ENCODE measurements at places on chromosomes 5 and 9.

GRCh38 chr9:124124729-124125650 lies 113.4 kb downstream of the LHX2 start:
- DNase-seq: no peak

- DNase-seq: no peak
Observed at GRCh38 chr5:129358069-129358468, 102.0 kb upstream of the ADAMTS19 start.

DNA sequence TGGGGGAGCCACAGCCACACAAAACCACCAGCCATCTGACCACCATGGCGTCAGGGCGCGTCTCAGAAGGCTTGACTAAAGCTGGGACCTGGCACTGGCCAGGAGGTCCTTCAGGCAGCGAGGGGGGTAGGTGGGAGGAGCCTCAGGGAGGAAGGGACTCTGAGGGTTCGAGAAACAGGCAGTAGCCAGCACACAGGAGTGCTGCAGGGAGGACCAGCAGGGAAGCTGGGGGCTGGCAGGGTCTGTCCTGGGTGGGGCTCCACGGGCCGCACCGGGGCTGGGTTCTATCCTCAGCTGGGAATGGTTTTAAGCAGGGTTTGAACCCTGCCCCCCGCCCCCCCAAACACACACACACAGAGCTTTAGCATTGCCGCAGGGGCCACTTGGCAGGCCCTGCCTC lies 7.4 kb downstream of the FAM163B start:
- DNase-seq: no peak

DNA sequence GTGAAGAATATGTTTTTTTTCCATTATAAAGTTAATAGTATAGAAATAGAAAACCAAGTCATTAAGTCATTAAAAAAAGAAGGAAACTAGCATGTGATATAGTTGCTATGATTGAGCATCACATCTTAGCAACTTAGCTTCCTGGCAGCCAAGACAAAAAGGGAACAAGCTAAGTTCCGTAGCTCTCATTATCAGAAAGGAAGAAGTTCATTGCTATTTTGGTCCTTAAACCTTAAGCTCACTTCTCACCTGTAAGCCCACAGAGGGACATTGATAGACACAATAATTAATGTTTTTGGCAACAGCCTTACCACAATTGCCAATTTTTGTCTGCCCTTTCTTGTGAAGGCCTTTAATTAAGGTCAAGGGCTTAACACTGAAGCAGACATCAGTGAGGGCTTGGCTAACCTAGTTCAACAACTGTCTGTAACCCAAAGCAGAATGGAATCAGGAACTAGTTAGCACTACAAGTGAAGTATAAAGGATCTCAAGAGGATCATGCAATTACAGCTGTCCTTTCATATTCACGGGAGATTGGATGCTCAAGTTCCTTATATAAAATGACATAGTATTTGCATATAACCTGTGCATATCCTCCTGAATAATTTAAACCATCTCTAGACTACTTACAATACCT lies 24.0 kb upstream of the KLF4 start:
- no peak for DNase-seq

GRCh38 chr5:81830596-81830995 lies 79.7 kb upstream of the SSBP2 start:
- DNase-seq: no peak

DNA sequence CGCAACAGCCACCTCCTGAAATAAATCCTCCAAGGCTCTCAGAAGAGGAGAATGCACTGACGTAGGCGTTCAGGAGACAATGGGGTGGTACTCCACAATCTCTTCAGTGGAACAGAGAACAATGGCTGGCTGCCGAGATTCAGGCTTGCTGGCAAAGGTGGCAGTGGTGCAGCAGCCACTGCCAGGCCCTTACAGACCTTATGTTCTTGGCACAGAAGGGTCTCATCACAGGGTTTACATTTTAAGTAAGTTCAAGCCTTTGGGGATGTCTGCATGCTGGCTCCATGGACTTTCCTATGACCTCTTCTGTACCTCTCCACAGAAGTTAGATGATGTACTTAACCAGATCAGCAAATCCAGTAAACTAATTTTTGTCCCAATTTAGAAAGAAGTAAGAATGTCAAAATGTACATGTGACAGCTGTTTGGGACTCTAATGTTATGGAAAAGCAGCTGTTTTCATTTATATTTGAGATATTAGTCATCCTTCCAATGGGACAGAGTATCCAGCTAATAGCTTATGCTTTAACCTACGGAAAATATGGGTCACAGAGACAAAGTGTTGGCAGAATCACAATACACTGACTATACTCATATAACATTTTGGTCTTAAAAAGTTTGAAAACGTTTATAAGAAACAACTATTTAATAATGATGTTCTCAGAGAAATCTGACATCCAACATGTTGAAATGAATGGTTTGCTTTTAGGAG lies 180.9 kb downstream of the MAPKAP1 start:
- DNase-seq: no peak

- no peak for DNase-seq
Observed at GRCh38 chr5:163773226-163773625, 267.8 kb downstream of the MAT2B start.

GRCh38 chr9:91302831-91303230 lies 58.9 kb downstream of the AUH start:
- no peak for DNase-seq

GRCh38 chr5:65121880-65122436 lies 353.2 kb downstream of the CWC27 start:
- DNase-seq: no peak

DNA sequence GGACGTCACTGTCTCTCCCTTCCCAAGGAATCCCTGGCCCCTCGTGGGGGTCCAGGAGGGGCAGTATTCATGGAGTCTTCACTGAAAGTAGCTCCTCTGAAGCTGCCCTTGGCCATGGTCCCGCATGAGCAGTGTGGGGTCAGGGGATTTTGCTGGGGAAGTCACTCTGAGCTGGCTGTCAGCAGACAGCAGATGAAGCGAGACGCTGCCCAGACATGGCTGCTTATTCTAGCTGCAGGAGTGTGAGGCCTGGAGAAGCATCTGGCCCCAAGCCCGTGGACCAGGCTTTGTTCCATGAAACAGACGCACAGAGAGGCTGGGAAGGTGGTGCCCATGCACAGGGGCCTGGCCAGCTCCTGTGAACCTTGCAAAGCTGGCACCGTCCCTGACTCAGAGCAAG lies 21.5 kb upstream of the ASS1 start:
- no peak for DNase-seq

Data from vagina (tissue), 2 donors.